ENCODE measurements at places on chromosomes 2 and 18.

- no peak for DNase-seq
Observed at GRCh38 chr2:196876364-196876763, 50.1 kb downstream of the PGAP1 start.

GRCh38 chr2:197777823-197778407, 7.2 kb downstream of the BOLL start:
- DNase-seq = no peak

DNA sequence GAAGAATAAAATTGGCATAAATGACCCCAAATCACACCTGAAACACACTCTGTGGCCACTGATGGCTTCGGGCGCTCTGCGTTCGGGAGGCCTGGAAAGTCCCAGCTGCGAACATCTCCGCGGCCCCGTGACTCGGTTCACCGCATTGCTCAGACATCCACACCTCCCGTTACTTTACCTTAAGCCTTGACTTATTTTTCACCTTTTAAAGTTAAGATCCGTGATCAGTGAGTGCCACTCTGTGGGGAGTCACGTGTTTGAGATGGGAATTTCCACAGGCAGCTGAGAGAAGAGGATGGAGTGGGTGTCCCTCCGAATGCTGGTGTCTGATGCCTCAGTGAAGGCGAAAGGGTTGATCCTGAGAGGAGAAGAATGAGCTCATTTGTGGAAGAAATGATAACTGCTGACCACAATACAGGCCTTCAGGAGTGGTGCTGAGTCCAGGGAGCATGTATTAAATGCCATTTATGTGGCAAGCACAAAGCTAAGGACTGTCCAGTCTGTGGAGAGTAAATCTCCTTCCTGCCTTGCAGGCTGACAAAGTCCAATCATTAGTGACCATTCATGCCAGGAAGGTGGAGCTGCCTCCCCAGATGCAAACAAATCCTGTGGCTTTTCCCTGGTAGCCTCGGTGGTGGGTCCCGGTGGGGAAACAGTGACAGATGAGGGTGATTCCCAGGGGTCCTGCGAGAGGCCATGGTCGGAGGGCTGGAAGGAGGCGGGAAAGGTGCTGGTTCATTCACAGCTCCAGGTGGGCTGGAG, 168.8 kb downstream of the RTP5 start:
- DNase-seq = no peak

DNA sequence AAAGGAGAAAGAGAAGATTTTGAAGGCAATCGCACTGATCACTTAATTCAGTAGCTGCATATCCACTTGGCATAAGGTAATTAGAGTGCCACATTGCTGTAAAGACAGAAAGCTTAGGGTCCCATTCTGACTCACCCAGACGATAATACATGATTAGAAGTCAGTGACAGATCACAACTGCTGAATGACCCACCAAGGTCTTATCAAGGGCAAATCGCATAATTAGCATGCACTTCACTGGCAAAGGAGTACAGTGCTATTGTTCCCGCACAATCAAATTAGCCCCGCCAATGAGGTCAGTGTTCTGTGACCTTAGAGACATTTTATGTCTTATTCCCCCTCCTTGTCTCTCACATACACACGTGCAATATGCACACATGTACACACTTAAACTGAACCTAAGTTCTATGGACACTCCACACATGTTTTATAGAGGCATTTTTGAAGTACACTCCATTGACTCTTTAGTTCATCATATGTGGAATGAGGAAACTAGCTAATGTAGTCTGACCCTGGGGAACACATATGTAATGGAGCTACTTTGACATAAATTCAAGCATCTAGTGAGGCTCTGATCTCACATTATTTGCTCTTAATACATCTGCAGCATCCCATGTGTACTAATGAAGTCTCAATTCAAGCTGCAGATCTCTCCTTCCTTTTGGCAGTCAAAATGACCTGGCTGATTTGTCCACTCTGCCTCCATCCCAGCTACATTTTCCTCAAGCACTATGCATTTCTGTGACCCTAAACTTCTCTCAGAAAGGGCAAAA, 673.8 kb upstream of the FANCL start:
- DNase-seq = no peak

GRCh38 chr2:157839822-157840221, 36.3 kb downstream of the ACVR1 start:
- no peak for DNase-seq

GRCh38 chr2:145029873-145030272, 510.0 kb upstream of the ZEB2 start:
- no peak for DNase-seq

DNA sequence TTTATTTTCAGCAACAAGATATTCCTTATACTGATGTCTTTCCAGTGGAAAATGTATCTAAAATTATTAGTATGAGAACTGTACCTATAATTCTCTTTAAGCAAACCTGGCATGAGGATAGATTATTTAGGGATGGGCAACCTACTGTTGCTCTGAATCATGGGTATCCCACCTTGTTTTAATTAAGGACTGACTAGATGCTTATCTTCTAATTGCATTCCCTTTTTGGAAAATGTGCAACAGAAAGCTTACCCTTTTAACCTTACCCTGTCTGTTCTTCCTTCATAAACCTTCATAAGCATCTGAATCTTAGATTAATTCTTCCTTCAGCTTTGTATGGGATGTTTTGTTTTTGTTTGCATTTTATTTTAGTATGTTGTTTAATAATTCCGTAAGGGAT, 110.3 kb downstream of the TAF4B start:
- no peak for DNase-seq

DNA sequence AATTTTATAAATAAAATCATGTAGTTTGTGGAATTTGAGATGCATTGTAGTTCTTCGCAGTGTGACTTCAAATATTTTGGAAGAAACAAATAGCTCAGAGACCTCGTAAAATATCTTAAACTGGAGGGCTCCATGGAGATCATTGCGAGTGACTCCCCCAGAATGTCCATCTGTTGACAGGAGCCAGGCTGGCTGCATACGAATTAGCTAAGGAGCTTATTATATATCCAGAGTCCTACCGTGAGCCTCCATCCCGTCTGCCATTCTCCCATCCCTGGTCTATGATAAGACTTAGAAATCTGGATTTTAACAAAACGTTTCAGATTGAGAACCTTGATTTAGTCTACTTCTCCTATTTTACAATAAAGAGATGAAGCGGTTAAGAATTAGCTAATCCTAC, 80.2 kb downstream of the MSH2 start:
- DNase-seq = no peak

- DNase-seq = no peak
Observed at GRCh38 chr2:126891681-126892500, 6.8 kb upstream of the TEX51 start.

GRCh38 chr18:48364146-48364545, 45.0 kb downstream of the ZBTB7C start:
- no peak for DNase-seq

DNA sequence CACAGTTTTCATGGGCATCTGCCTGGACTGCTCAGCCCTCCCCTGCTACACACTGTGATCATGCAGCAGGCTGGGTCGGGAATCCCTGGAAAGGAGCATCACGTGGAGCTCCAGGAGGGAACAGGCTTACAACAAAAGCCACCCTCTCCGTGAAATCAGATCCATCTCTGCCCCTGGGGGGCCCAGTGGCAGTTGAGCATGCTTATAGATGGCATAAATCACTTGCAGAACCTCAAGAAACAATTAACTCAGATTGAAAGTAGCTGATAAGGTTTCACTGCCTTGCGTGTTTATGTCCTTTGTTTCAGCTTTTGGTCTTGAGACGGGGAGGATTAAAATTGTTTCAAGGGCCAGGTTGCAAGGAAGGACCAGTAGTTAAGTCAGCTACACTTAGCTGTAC, 354.8 kb upstream of the MEIS1 start:
- no peak for DNase-seq

- DNase-seq = no peak
Observed at GRCh38 chr2:59568461-59568860, 985.0 kb downstream of the BCL11A start.

GRCh38 chr2:27729198-27729597, 42.3 kb upstream of the MRPL33 start:
- DNase-seq = no peak

DNA sequence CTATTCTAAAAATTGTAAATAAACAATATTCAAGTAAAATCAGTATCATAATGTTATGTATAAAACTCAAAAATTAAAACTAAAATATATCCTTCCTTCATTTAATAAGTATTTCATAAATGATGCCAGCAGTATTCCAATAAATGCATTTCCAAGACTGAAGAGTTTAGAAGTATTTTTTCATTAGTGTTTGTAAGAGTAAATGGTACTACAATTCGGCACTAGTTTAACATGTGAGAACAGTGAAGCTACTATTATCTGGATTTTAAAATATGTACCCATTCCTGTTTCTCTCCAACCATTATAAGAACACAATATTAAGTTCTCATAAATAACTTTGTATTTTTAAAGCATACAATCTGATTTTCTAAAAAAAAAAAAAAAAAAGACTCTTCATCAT, 3.3 kb downstream of the BAZ2B start:
- no peak for DNase-seq

- DNase-seq = no peak
Observed at GRCh38 chr2:186903216-186903615, 54.2 kb upstream of the ZSWIM2 start.

DNA sequence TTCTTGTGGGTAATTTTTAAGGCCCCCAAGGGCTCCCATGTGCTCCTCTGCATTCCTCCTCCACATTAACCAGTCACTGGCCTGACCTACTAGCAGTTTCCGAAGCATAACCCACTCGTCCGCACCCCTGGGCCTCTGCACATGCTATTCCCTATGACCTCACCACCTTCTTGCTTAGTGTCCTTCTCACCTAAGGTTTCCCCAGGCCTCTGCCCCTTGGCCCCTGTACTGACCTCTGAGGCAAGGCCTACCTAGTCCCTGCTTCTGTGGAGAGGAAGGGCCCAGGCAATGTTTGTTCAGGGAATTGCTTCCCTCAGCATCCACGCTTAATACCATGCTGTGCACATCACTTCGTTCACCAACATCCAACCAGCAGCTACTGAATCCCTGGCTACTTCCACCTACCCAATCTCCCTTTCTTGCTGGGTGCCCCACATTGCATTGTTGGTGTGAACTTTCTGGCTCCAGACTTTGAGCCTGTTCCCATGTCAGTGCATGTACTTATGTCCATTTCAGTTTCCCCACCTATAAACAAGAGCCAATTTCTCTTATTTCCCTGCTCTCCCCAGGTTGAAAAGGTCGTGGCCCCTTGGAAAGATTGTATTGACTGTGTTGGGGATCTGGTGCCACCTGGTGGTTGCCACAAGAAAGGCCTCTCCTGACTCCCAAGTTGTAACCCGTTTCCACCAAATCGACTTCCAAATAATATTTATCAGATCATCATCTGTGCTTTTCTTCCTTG, 19.2 kb upstream of the TMEM177 start:
- DNase-seq = peak; percentile 40

DNA sequence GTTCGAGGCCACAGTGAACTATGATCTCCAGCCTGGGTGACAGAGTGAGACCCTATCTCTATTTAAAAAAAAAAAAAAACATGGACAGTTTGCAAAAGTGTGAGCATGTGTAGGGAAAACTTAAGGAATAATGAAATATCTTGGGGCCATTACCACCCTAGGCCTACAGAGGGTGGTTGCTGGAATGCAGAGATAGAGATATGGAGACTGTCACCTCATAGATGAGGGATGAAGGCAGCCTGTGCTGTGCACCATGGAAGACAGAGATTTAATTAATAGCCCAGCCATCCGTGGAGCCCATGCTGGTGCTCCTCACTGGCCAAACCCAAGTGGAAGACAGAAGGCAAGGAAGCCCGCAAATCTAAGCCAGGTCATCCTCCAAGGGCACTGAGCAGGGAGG, 16.6 kb upstream of the CEP68 start:
- no peak for DNase-seq

DNA sequence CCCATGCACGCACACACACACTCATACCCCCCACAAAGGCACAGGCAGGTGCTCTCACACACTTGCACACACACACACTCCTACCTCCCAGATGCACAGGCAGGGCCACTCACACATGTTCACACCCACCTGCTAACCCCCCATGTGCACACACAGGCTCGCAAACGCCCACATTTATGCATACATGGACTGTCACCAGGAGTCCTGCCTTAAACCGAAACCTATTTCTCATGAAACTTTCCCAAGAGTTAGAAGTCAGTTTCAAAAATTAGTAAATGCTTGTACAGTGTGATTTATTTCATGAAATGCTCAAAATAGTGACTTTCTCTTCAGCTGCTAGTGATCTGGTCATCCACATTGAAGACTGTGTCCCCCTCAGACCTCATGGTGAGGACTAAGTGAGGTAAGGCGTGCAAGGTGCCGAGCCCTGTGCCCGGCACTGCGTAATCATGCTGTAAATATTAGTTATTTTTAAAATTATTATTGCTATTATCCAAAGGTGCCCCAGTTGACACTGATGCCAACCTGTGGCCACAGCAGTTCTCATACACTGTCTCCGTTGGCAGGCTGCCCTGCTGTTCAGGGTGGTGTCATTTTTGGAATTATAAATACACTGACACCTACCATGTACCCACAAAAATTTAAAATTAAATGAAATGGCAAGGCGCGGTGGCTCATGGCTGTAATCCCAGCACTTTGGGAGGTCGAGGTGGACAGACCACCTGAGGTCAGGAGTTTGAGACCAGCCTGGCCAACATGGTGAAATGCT, 12.4 kb downstream of the CNNM4 start:
- no peak for DNase-seq

GRCh38 chr2:174842496-174842895, 78.2 kb upstream of the CHRNA1 start:
- DNase-seq = no peak

DNA sequence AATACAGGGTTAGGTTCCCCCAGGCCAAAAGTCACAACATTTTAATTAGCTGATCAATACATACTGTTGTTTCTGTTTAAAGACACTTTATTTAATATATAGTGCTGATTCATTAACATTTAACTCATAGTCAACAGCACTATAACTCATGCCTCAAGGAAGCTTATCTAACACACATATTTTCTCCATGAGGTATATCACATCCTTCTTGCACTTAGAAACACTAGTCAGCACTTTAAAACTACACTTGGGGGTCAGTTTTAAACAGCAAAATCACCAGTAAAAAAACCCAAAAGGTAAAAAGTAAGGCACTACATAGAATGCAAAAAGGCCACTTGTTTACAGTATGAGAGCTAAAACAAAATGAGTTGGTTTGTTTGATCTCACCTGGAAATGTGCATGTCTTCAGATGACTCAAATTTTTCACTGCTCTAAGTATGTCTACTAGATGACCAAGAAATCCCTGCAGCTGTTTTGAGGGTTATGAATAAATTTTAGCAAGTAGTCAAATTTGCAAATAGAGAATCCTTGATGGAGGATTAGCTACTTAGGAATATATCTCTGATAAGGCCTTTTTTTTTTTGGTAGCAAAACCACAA, 54.1 kb upstream of the EPB41L5 start:
- peak; percentile 16 for DNase-seq

GRCh38 chr18:7512348-7512747, 54.8 kb upstream of the PTPRM start:
- DNase-seq = no peak

GRCh38 chr18:27713037-27713737, 463.7 kb downstream of the CDH2 start:
- peak; percentile 18 for DNase-seq

- DNase-seq = no peak
Observed at GRCh38 chr2:85490861-85491755, 47.9 kb upstream of the MAT2A start.

GRCh38 chr2:206482123-206482522, 38.8 kb downstream of the ADAM23 start:
- DNase-seq = no peak

All from brain microvascular endothelial cell (primary cell).